ENCODE measurements at places on chromosomes 12 and 14.

DNA sequence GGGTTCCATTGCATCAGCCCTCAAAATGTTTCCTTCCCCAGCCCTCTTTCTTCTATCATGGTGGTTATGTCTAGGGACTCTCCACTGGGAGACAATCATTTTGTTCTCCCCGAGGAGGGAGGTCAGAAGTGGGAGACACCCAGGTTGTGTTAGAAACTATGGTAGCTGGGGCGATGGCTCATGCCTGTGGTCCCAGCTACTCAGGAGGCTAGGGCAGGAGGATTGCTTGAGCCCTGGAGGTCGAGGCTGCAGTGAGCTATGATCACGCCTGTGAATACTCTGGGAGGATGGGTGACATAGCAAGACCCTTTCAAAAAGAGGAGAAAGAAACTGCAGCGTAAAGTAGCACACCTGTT is 13.0 kb upstream of the LRRC23 start:
- no peak for DNase-seq

DNA sequence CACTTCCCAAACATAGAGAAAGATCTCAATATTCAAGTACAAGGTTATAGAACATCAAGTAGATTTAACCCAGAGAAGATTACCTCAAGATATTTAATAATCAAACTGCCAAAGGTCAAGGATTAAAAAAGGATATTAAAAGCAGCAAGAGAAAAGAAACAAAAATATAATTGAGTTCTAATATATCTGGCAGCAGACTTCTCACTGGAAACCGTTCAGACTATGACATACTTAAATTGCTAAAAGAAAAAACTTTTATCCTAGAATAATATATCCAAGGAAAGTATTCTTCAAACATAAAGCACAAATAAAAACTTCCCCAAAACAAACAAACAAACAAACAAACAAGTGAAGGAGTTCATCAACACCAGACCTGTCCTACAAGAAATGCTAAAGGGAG is 92.4 kb downstream of the FSCB start:
- peak; percentile 46 for DNase-seq

DNA sequence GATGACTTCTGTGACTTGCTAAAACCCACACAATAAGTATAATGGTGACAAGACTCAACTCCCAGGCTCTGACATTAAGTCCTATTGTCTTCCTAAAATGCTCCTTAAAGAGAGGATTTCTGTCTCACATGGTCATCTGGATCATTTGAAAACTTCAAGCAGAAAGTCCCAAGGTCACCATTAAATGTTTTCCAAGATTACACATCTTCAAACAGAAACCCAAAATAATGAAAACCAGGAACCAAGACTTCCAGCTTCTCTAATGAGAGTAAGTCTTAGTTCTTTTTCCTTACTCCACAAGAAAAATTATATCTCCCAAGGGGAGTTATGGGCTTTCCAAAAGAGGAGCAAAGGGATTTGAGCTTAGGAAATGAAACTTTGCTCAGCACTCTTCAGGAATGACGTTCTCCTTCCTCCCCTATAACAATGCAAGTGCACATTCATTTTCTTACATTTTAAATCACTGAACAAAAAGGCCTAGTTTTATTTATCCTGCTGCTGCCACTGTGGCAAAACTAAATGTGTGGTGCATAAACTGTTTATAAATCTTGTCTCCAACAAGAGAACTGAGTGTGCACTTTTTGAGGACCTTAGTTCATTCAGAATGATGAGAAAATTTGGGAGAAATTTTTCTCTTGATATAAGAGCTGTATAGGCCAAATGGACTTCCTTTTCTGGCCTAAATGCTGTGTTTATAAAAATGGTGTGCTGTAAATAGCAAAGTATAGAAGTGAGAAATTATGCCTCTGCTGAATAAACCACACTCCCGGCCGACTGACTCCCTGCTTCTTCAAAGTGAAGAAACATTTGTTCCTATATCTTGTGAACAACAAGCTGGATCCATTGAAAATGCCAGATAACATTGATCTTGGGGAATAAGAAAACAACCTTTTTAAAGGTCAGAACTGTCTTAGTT is 148.4 kb upstream of the PLEKHG7 start:
- DNase-seq = no peak

- no peak for DNase-seq
These were observed 159.2 kb downstream of the PAX9 start for GRCh38 chr14:36820901-36821300.

DNA sequence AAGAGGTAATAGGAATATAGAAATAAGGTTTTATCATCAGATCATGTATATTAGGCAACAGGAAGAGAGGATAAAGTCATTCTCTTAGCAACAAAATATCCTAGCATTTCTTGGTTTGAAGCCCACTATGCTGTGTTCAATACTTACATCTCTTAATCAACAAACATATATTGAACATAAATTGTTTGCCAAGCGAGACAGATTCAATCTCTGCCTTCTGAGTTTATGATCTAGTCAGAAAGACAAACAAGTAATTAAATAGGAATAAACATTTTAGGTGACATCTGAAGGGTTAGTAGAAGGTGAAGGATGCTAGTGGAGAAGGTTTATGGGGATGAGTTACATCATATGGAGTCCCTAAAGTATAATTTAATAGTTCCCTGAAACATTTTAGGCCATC is 54.8 kb downstream of the PPHLN1 start:
- no peak for DNase-seq

- no peak for DNase-seq
These were observed at the start of gene IL23A for GRCh38 chr12:56338308-56339157. Gene IL23A, plus strand, starts transcription at chr12:56338884. Its CDS starts 161 bp downstream, at chr12:56339045.

All from muscle of arm (tissue), 14 donors.